ENCODE measurements at places on chromosomes 2 and 18.

GRCh38 chr2:165070076-165070475, 114.8 kb upstream of the SLC38A11 start:
- DNase-seq = no peak

GRCh38 chr2:55859875-55860274, 63.7 kb downstream of the EFEMP1 start:
- DNase-seq = no peak

GRCh38 chr18:3248658-3249359, 1.2 kb downstream of the MYL12A start:
- DNase-seq = no peak

DNA sequence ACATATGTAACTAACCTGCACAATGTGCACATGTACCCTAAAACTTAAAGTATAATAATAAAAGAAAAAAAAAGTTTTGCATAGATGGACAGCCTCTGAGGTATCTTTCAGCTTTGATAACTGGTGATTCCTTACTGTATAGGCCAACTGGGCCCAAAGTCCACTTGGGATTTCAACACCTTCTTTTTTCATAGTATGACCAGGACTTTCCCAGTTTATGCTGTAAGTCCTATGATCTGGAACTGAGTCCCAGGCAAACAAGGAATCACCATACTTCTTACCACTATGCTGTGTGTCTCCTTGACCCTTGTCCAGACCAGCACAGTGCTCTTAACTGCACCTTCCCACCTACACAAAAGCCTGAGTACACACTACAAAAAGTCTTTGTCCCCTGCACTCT, 205.1 kb upstream of the RBBP8 start:
- DNase-seq = no peak

DNA sequence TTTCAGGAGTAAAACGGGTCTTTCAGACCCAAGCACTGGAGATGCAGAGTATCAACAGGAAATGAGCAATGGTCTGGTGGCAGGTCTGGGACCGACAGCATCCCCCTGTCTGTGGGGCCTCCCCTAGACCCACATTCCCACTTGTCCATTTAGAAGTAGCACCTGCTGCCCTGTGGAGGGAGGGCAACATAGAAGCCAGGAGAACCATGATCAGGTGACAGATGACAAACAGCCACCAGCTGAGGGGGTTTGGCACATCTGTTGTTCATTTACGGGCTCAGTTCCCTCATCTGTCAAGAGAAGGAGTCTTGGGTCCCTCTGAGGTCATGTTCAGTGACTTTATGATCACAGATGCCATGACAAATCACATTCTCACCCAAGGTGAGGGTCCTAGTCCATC, 77.9 kb upstream of the SLC66A3 start:
- DNase-seq = peak; percentile 51
